ENCODE measurements at places on chromosomes 2 and 18.

GRCh38 chr2:23532391-23533337 is 147.7 kb downstream of the KLHL29 start:
- DNase-seq: peak; percentile 90

DNA sequence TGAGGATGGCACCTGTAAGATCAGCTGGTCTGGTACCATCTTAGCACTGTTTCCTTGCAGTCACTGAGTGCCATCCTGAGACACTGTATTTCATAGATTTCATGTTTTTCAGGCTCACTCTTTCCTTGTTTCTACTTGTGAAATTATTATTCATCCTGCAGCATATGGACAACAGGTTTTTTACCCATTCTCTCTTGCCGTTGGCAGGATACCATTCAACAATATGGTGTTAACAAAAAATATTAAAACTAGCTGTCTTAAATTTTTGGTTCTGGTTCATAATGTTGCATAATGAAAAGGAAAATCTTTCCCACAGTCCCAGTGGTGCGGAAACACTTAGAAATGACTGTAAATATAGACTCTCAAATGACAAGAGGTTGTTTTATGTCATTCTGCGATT is 23.1 kb upstream of the ATG16L1 start:
- DNase-seq: no peak

DNA sequence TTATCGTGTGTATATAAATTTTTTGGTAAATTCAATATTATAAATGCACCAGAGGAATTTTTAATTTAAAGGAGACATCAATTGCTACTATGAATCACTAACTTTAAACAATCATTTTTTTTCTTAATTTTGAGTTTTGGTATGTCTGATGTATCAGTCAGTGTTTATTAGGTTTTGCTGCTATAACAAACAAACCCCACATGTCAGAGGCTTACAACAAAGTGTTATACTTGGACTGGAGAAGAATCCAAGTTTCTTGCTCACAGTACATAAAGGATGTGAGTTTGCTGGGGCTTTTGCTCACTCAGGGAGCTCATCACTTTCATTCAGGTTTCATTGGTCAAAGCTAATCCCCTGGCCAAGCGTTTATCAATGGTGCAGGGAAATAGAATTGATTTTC is 81.8 kb downstream of the VWC2L start:
- DNase-seq: no peak

GRCh38 chr2:21332993-21333625 is 209.3 kb downstream of the TDRD15 start:
- DNase-seq: no peak

- DNase-seq: no peak
Observed at GRCh38 chr2:106833256-106833655, 52.7 kb downstream of the ST6GAL2 start.

DNA sequence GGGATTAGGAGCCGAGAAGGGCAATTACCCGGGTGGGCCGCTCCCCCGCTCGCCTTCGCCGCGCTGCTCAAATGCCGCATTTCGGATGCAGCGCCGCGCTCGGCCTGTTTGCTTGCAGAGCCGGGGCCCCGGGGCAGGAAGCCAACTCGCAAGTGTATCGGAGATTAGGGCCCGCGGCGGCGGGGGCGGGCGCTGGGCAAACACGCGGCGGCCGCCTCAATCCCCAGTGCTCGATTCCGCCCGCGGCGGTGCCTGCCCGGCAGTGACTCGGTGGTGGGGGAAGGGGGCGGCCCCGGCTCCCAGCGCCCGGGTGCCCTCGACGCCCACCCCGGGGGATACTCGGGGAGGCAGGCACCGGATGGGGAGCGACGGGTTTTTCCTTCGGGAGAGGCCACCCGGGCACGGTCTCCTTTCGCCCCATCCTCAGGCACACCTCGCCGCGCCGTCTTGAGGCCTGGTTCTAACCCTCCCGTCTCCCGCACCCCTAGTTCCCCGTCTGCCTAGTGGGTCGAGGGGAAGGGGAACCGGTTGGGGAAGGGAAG is 26.6 kb upstream of the NOTO start:
- peak; percentile 93 for DNase-seq

GRCh38 chr2:137960223-137960622 is 4.0 kb upstream of the HNMT start:
- no peak for DNase-seq

DNA sequence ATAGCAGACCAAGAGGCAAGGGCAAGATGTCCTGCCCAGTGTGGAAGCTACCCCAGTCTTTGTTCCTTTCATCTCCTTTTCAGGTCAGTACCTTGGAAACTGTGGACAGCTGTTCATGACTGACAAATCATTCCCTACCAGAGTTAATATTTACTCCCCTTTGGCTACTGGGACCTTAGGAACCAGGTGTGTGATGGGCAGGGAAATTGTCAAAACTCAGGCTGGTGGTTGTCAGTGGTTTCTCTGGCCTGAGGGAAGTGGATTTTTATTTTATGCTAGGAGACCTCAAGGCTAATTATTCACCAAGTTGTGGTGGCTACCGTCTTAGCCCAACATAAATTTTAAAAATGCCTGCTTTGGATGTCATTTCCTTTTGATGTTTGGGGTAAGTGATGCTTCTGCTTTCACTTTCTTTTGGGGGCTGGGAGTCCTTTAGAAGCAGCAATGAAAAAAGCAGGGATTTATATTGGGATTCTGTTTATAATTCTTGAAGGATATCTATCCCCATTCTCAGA is 119.3 kb downstream of the SETBP1 start:
- no peak for DNase-seq

GRCh38 chr2:134463699-134464022 is 209.8 kb downstream of the MGAT5 start:
- DNase-seq: no peak

GRCh38 chr18:45962461-45962860 is 4.7 kb downstream of the EPG5 start:
- no peak for DNase-seq

GRCh38 chr2:241584436-241584835 is 25.9 kb downstream of the BOK start:
- no peak for DNase-seq

GRCh38 chr2:39796134-39796533 is 17.1 kb upstream of the THUMPD2 start:
- DNase-seq: no peak

GRCh38 chr2:235914756-235915155 is 253.4 kb downstream of the GBX2 start:
- no peak for DNase-seq

GRCh38 chr2:134452042-134452733 is 198.3 kb downstream of the MGAT5 start:
- no peak for DNase-seq

- DNase-seq: no peak
Observed at GRCh38 chr2:230043461-230043860, 25.3 kb downstream of the SLC16A14 start.

DNA sequence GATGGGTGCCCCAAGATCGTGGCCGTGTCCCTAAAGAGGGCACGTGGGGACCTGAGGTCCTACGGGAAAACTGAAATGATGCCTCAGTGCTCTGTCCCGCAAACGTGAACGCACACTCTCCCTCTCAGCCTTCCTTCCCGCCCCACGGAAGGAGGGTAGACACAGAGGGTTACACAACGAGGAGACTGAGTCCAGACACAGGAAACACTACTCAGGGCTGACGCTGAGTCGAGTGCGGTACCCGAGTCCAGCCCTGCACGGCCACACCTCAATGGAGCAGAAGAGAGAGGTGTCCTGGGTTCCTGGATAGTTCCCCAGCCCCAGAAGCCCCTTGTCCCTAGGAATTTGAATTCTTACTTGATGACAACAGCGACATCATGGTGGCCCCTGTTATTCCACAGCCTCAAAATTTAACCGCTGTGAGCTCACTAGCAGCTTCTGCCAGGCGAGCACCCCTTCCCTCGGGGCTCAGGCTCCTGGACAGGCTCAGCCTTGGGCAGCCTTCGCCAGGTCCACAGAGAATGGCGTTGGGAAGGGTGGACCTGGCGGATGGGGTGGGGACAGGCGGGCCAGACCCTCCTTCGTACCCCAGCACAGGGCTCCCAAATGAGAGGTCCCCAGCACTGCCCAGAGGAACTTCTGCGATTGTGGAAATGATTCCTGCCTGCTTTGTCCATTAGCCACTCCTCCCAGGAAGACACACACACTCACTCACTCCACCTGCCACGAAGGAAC is 980 bp upstream of the RNPEPL1 start:
- peak; percentile 17 for DNase-seq

DNA sequence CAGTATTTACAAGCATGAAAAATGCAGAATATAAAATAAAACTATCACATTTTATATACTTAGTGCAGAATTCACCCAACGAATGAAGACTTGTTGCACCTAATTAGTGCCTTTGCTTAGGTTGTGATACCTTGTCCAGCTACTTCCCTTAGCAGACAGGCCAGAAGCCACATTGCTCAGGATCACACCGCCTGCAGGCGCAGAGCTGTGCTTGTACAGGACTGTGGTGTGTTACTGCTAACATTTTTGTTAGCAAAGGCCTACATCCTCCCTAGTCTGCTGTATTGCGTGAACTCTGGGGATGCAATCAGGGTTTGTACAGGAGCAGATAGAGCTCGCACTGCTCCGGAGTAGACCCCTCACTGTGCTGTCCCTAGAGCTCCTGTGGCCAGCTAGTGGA is 336.9 kb downstream of the CBLN2 start:
- DNase-seq: no peak

DNA sequence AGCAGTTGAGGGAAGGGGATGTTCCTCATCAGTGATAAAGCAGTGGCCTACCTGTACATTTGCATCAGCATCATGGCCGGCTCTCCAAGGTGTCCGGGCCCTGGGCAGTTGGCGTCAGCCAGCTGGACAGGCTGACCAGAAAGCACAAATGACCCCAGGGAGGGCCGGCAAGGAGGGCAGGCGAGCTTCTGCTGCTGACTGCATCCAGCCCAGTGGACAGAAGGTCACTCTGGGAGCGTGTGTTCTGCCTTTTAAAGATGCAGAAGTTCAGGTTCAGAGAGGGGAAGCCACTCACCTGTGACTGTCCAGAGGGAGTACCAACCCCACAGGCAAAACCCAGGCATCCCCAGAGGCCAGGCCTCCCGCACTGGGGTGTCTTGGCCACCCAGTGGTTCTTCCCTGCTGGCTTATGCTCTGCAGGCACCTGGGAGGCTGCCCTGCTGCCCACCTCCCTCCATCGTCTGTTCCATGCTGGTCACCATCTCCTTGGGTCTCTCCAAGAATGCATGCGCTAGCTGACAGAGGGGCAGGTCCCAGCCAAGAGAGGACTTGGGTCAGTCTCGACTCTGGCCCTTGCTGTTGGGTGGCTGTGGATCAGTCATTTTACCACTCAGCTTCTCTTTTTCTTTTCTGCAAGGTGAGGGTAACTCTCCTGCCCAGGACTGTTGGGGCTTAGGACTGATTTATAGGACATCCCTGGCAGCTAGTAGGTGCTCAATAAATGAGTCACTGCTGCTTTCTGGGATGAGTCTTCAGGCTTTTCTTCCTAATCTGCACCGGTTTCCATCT is 89.9 kb downstream of the INHBB start:
- DNase-seq: no peak

GRCh38 chr2:36373149-36373926 is 17.8 kb downstream of the CRIM1 start:
- no peak for DNase-seq

GRCh38 chr18:34595690-34596089 is 114.4 kb upstream of the DTNA start:
- DNase-seq: no peak

- peak; percentile 76 for DNase-seq
Observed at GRCh38 chr2:219562049-219563020, 9.0 kb downstream of the OBSL1 start.

DNA sequence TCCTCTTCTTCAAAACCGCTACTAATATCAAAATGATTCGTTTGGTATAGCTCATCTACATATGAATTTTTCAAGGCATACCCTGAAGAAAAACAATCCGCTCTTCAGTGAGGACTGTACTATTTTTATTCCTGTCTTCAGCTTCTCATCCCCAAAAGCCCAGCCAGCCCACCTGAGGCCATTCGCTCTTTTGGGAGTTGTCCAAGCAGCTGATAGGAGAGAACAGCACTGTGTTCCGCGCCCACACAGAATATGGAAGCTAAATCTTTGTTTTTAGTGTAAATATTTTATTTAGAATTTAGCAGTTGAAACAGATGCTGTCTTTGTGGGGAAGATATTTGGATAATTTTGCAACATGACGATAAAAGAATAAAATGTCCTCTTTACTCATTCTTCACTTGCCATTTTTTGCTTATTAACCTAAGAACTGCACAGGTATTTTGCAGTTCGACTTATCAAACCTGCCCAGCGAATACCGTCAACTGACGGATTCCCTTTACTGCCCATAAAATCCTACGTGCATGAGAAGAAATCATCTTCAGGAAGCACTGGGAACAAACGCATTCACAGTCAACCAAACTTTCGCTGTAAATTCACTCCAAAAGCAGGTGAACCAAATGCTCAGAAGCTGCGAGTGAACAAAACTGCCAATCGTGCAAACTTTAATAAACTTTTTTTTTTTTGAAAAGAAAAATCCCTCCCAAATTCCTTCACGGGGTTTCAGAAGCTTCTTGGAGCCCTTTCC is 3.4 kb downstream of the ZNF521 start:
- DNase-seq: no peak

DNA sequence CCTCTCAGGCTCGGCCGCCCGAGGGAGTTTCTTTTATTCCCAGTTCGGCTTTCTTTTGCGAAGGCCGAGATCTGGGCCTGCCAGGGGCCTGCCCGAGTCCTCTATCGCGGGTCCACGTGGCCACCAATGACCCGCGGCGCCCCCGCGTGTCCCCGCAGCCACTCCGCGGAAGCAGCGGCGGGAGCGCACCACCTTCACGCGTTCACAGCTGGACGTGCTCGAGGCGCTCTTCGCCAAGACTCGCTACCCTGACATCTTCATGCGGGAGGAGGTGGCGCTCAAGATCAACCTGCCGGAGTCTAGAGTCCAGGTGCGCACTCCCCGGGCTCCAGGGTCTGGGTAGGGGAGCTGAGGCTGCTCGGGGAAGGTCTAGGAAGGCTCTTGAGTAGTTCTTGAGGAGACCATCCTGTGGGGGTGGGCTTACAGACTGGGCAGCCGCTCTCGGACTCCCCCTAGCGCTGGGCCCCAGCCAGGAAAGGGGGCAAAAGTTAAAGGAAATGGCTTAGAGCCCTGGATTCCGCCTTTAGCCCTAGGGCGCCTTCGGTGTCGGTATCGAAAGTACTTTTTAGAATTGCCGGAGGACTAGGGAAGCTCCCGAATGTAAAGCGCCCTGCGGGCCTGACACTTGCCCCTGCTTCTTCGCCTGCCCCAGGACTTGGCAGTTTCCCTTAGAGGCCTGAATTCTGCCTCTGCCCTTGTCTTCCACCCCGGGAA is 3.4 kb downstream of the OTX1 start:
- no peak for DNase-seq

All from posterior cingulate gyrus (tissue), 11 donors.